Activated naive CD4-positive, alpha-beta T cell treated with anti-CD3 and anti-CD28 coated beads for 36 hours (primary cell): ENCODE measurements at places on chromosomes 6 and 20. TPM values are rescaled to one million over a fixed set of nuclear protein-coding genes. Genes with fewer than 3 reads are reported as not detected.

Gene TRIM10
- 0.25 TPM for total RNA-seq

Gene SYNJ2
- 42.7 TPM for total RNA-seq

Gene COL9A1
- not detected for total RNA-seq

Gene RIPOR3
- total RNA-seq, result not detected

Gene DZANK1
- total RNA-seq, result 0.94 TPM

Gene TREML2
- 12.1 TPM for total RNA-seq

Gene HLA-DMB
- 1.3 TPM for total RNA-seq

Gene PRR18
- not detected for total RNA-seq

Gene SLC22A16
- total RNA-seq, result not detected

Gene TCEA2
- total RNA-seq, result 16.7 TPM

Gene FNDC1
- total RNA-seq, result not detected

Gene RPS10
- total RNA-seq, result 2,727 TPM

Gene EBF4
- total RNA-seq, result 3.5 TPM

Gene SMPDL3A
- total RNA-seq, result 0.31 TPM

Gene EYA4
- total RNA-seq, result not detected

Gene SOX12
- total RNA-seq, result 6.0 TPM

Gene ADTRP
- 49.4 TPM for total RNA-seq

Gene LKAAEAR1
- 0.33 TPM for total RNA-seq

Gene DEFB124
- not detected for total RNA-seq

Gene MCCD1
- total RNA-seq, result not detected

Gene L3MBTL1
- 7.3 TPM for total RNA-seq

Gene SFTA2
- not detected for total RNA-seq

Gene FLRT3
- total RNA-seq, result not detected

Gene NKAIN4
- total RNA-seq, result not detected

Gene ERVFRD-1
- total RNA-seq, result not detected

Gene NRSN2
- total RNA-seq, result 3.9 TPM

Gene PCK1
- total RNA-seq, result not detected

Gene SLC17A3
- not detected for total RNA-seq
